ENCODE measurements at places on chromosomes 6 and 20.

- DNase-seq, result no peak
Measured at GRCh38 chr6:32252331-32253009, 28.6 kb upstream of the NOTCH4 start.

DNA sequence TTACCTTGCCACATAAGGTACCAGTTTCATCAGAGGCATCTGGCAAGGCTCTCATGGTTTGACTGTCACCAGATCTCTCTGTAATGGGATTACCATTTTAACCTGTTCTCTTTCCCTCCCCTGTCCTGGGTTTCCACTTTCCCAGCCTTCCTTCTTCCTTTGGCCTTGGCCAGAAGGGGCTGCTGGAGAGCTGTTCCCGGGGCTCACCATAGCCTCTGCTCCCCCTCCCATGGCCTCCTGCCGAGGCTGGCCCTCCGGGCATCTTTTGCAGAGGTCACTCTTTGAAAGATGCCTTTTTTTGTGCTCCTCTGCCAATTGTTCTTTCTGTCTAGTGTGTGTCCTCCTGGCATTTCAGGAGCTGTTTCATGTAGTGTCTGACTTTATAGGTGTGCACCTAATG is 100.7 kb upstream of the SCP2D1 start:
- DNase-seq, result no peak

GRCh38 chr6:18165751-18166150 is 10.5 kb downstream of the KDM1B start:
- DNase-seq, result no peak

GRCh38 chr6:143581835-143582480 is 70.4 kb upstream of the FUCA2 start:
- no peak for DNase-seq

- DNase-seq, result no peak
Measured at GRCh38 chr6:76250666-76251065, 178.2 kb upstream of the IMPG1 start.

- no peak for DNase-seq
Measured at GRCh38 chr6:133166766-133167165, 74.4 kb upstream of the EYA4 start.

DNA sequence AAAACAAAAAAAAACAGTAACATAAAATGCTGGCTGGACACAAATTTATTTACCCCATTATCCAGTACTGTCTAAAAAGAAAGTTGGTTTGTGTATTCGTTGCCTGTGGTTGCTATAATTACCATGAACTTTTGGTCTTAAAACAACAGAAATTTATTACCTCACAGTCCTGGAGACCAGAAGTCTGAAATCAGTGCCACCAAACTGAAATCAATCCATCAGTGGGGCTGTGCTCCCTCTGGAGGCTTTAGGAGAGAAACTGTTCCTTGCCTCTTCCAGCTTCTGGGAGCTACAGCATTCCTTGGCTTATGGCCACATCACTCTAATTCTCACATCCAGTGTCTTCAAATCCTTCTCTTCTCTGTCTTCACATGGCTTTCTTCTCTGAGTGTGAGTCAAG is 79.4 kb downstream of the SNX5 start:
- no peak for DNase-seq

DNA sequence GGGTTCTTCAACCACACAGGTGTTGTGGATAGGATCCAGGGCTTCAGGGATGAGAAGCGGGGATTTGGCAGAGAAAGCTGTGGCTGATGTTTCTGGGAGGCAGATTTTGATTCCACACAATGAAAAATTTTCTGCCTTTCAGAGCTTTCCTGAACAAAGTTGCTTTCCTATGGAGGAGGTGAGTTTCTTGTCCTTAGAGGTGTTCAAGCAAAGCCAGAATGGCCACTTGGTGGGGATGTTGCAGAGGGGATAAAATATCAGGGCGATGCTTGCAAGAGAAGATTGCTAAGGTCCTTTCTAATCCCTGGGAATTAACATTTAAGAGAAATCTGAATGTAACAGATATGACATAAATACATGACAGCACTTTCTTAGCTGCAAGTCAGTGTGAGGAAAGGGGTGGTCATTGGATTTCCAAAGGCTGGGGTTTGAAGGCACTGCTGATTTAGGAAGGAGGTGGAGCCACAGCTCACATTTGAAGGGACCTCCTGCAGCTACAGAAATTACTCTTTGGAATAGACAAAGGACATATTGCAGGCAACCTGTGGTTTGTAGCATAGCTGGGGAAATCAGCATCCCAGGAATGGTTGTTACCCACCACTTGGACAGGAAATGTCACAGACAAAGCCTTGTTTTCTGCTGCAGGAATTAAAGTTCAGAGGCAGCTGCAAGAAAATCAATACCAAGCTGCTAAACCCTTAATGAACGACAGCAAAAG is 271.1 kb upstream of the CHD6 start:
- no peak for DNase-seq

DNA sequence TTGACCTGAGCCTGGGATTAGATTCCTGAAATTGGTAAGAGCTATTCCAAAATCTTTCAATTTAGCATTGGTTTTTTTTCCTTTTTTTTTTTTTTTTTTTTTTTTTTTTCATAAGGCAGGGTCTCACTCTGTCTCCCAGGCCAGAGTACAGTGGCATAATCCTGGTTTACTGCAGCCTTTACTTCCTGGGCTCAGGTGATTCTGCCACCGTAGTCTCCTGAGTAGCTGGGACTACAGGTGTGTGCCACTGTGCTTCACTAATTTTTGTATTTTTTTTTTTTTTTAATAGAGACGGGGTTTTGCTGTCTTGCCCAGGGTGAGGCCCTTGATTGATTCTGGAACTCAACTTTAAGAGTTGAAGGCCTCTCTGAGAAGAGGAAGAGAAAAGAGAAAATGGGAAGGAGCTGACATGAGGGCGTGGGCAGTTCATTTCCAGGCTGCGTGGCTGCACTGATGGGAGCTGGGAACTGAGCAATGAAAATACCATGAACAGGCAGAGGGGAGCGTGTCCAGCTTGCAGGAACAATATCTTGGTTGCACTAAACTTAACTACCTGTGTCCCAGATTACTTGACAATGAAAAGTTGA is 24.6 kb downstream of the KDM1B start:
- no peak for DNase-seq

GRCh38 chr20:2473516-2473915 is 2.9 kb upstream of the SNRPB start:
- no peak for DNase-seq

- DNase-seq, result no peak
Measured at GRCh38 chr20:51449498-51450220, 92.9 kb downstream of the NFATC2 start.

DNA sequence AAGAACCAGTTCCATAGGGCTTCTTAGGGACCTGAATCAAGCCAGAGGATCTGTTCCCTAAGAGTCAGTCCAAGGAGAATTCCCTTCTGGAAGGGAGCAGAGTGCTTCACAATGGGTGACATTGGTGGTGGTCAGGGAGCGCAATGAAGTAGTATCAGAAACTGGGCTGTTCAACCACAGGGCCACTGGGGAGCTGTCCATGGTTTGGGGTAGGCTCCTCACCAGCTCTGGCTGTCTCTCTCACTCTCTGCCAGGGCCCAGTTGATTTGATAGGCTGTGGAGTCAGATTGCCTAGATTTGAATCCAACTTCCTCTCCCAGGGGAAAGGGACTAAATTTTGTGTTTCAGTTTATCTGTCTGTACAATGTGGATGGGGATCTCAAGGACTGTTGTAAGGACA is 36.7 kb upstream of the CHD6 start:
- DNase-seq, result no peak

GRCh38 chr6:154980273-154981078 is 14.6 kb upstream of the TIAM2 start:
- DNase-seq, result no peak

- DNase-seq, result no peak
Measured at GRCh38 chr20:54254596-54254995, 46.7 kb downstream of the PFDN4 start.

- DNase-seq, result no peak
Measured at GRCh38 chr6:142329486-142330113, 27.8 kb downstream of the ADGRG6 start.

DNA sequence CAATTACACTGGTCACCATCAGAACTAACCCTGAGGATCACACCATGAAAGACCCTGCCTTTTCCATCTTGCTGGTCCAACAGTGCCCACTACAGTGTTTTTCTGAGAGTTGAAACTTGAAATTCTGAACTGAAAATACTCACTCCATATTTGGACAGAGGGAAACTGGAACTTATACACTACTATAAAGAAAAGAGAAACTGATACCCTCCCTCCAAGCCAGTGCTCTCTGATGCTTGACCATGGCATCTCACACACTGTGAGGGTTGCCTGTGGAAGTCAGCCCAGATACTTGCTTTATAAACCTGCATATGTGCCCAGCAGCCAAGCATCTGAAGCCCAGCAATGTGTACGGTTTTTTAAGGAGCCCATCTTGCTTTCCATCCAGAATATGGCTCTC is 108.7 kb downstream of the FOXA2 start:
- DNase-seq, result no peak

GRCh38 chr6:82906951-82907350 is 158.7 kb downstream of the UBE3D start:
- no peak for DNase-seq

DNA sequence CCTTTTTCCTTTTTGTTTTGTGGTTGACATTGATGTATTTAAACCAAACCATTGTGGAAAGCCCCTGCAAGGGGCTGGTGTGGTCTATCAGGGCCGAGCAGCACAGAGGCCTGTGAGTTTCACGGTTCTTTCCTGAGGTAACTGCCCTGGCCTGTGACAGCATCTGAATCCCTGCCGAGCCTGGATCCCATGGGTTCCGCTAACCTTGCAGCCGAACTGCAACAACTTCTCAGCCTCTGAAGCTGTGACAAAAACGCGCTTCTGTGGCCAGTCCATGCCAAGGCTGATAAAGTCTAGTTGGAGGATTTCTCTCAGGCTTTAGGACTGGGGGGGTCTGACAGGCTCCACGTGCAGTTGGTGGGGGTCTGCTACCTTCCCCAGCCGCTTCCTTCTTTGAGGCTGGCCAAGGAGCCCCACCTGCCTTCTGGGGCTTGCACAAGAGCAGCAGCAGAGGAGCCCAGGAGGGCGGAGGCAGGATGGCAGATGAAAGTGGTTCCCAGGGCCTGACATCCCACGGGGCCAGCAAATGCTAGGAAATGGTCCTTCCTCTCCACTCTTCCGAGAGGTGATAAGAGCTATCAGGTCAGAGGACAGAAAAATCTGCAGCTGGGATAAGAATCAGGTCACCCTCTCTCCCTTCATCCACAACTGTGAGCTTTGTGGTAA is 150.9 kb downstream of the PREX1 start:
- no peak for DNase-seq
